Left ventricle myocardium superior (tissue), 1 donor: ENCODE measurements at places on chromosomes 2 and 18. TPM values are rescaled to one million over a fixed set of nuclear protein-coding genes. Genes with fewer than 3 reads are reported as not detected.

DNA sequence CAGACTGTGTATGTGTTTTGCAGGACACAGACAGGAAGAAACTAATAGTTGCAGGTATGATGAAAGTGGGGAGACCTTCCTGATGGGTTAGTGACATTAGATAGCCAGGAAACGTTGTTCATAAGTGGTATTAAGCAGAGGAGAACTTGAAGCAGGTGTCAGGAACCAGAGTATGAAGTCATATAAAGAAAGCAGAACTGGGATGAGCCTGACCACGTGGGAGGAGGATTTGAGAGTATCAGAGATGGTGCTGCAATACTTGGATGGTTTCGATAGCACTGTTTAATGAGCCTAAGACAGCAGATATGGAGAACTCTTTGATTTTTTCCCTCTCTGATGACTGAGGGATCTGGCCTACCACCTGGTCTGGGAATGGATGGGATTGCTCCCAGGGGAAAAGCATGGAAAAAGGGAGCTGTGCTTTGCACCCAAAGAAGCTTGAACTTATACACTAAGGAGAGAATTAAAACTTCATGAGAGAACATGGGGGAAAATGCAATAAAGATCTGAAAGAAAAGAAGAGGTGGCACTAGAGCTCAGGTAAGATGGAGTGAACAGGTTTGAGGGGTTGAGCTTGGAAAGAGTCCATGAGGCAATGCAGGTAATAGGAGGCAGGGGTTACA, 226.0 kb upstream of the LRRTM1 start:
- DNase-seq, result no peak

GRCh38 chr2:204486805-204487204, 58.5 kb upstream of the PARD3B start:
- DNase-seq, result no peak

DNA sequence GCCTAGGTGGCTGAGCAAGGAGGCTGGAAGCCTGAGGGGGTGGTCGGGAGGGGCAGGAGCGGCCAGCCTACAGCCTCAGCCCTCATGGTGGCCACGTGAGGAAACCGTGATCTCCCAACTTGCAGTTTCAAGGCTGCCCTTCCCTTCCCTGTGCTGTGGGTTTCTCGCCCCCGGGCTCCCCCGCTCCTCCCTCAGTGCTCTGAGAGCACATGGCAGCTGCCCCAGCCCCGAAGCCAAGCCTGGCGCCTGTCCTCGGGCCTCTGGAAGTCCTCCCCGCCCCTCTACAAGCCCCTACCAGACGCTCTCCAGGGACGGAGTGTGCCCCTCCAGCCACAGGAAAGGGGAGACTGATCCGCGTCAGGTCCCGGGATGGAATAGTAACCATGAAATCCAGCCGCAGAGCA, 586 bp upstream of the ANKRD23 start:
- DNase-seq, result no peak

- no peak for DNase-seq
These were observed 40.8 kb downstream of the MTERF4 start for GRCh38 chr2:241061275-241061674.

The SETBP1 gene
- total RNA-seq, result 6.7 TPM
